ENCODE measurements at places on chromosomes 6 and 20. TPM values are rescaled to one million over a fixed set of nuclear protein-coding genes. Genes with fewer than 3 reads are reported as not detected.
A peak's percentile ranks its signal among the peaks of the same experiment; 100 is the strongest.

GRCh38 chr6:109441069-109441816 is 719 bp downstream of the SMPD2 start:
- no peak for DNase-seq

- DNase-seq = no peak
These were observed 16.4 kb upstream of the COL21A1 start for GRCh38 chr6:56263596-56264315.

PTPRT gene
- total RNA-seq = 4.5 TPM

- DNase-seq = peak; percentile 23
These were observed at the start of gene ELOVL2 for GRCh38 chr6:11043961-11044711. ELOVL2 (minus strand) TSS chr6:11044305; CDS start chr6:11044230, 75 bp downstream.
